ENCODE measurements at places on chromosomes 2 and 18. TPM values are rescaled to one million over a fixed set of nuclear protein-coding genes. Genes with fewer than 3 reads are reported as not detected.

Gene NGEF
- total RNA-seq, result not detected

Gene AKAIN1
- not detected for total RNA-seq

Gene OTOS
- total RNA-seq, result not detected

GRCh38 chr2:24720310-24720709 is 72.9 kb downstream of the PTRHD1 start:
- DNase-seq, result no peak
- H3K27ac ChIP-seq, result no peak overlapping the region
- no peaks in the 10 kb centered on the region for H3K27me3 ChIP-seq
- peaks cover 7% of the 10 kb centered on the region for H3K36me3 ChIP-seq
- H3K4me3 ChIP-seq, result no peak overlapping the region
- peaks cover 31% of the 10 kb centered on the region for H3K4me1 ChIP-seq

DNA sequence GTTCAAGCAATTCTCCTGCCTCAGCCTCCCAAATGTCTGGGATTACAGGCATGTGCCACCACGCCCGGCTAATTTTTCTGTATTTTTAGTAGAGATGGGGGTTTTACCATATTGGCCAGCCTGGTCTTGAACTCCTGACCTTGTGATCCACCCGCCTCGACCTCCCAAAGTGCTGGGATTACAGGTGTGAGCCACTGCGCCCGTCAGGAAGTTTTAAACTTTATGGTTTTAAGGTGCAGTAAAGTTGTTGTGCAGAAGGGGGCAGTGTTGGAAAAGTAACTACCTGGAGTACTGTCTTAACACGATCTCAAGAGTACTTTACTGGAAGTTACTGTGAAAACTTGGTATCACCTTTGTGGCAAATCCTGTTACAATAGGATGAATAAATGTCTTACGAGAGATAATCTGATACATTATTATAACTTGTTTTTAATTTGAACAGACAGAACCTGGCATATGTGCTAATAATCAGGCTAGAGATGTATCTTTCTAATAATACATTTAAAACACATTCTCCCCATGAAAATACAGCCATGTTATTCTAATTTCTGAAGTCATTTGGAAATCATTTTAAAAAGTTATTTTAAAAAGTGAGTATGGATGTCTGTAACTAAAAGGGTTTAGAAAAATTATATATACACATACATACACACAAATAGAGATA is 10.8 kb downstream of the SPDYA start:
- H3K4me3 ChIP-seq, result no peak overlapping the region
- peak; percentile 46 for DNase-seq
- H3K27ac ChIP-seq, result no peak overlapping the region

DNA sequence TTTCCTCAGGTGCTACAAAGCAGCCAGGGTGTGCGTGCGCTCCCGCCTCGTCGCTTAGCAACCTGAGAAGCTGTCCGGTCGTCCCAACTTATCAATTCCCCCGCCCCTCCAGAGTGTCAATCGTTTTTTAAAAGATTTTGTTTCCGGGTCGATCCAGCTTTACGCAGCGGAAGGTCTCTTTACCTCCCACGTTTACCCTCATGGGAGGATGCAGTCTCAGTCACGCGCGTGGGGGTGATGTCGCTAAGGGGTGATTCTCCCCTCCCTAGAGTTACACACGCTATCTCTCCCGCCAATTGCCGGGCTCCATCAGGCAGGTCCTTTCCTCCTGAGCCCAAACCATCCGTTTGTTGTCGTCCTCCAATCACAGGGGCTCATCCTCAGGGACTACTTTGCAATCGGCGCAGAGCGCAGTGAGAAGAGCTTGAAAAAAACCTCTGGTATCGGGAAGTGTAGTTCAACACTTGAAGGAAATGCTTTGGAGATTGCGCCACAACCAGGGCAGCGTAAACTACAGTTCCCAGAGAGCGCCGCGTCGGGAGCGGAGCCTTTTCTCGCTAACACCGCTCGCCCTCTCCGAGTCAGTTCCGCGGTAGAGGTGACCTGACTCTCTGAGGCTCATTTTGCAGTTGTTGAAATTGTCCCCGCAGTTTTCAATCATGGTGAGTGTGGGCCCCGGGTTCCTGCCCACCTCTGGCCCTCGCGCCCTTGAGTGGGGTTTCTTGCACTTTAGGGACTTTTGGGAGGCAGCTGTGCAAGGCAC is at the start of the genes MDH1 and WDPCP:
MDH1 (plus strand) TSS at position 579 of the 763 bp plus-strand sequence; CDS start at position 660, 81 bp downstream.
WDPCP (minus strand) TSS at position 93 of the 763 bp plus-strand sequence. CDS start 206 bp downstream, outside the sequence.
- peaks cover 14% of the 10 kb centered on the region for H3K36me3 ChIP-seq
- peak within 1 kb of the TSS; percentile 98 for H3K27ac ChIP-seq
- H3K4me3 ChIP-seq, result peak within 1 kb of the TSS; percentile 100
- DNase-seq, result peak; percentile 100
- H3K4me1 ChIP-seq, result peaks cover 40% of the 10 kb centered on the region
- H3K27me3 ChIP-seq, result no peaks in the 10 kb centered on the region

GRCh38 chr2:239165206-239165831 is 235.5 kb downstream of the HDAC4 start:
- no peak for DNase-seq
- peaks cover 3% of the 10 kb centered on the region for H3K27me3 ChIP-seq
- no peak overlapping the region for H3K27ac ChIP-seq
- no peaks in the 10 kb centered on the region for H3K4me1 ChIP-seq
- peaks cover 14% of the 10 kb centered on the region for H3K36me3 ChIP-seq

- H3K27ac ChIP-seq, result peak overlapping the region; percentile 89
- peak overlapping the region; percentile 84 for H3K4me3 ChIP-seq
- H3K36me3 ChIP-seq, result peaks cover 18% of the 10 kb centered on the region
- no peaks in the 10 kb centered on the region for H3K27me3 ChIP-seq
- peak; percentile 72 for DNase-seq
Measured at GRCh38 chr2:217919781-217920351, 82.9 kb downstream of the TNS1 start.

DNA sequence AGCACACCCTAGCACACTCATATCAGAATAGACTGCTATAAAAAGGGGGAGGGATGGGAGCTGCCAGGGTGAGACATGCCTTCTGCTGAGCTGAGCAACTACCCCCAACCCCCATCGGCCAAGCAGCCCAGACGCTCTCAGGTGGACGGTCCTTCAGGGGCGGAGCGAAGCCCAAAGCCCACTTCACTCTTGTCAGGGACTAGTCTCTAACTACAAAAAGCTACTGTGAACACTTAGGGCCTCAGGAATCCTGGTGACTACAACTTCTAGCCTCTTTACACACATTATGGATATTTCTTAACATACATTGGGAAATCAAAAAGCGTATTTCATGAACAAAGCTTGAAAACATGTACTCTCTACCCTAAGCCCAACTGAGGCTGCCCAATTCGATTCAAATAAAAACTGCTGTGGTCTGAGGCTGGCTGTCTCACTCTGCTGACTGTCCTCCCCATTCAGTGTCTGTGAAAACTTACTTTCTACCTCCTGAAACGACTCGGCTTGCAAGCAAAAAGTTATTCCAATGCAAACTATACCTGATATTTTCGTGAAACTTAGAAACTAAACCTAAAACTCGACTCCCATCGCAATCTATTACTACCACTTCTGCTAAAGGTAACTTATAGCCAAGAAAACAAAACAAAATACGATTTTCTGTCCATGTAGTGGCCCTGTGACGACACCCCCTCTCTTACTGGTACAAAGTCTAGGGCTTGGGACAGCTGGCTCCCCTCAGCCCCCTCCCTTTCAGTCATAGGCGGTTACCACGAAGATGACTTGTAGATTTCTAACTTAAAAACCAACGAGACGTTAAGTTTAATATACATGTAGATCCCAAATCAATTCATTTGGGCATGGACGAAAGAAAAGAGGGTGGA is 1.2 kb downstream of the SERTAD2 start:
- no peaks in the 10 kb centered on the region for H3K27me3 ChIP-seq
- peak overlapping the region; percentile 92 for H3K4me3 ChIP-seq
- H3K36me3 ChIP-seq, result no peaks in the 10 kb centered on the region
- H3K4me1 ChIP-seq, result peaks cover 72% of the 10 kb centered on the region
- peak overlapping the region; percentile 88 for H3K27ac ChIP-seq

DNA sequence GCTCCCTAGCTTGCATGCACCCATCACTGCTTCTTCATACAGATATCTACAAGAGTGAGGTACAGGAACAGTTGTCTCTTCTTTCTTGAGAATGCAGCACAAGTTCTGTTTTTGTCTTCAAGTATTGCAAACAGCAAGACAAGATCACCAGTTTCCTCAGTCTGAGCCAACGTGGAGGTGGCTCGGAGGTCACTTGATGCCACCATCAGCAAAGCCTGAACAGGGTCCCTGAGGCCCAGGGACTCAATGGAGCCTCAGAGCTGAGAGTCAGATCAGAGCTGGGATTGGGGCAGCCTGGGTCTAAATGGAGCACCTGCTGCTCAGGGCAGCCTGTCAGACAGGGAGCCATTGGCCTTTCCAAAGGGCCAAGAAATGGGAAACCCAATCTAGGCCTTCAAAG is 290.7 kb upstream of the ID2 start:
- no peak overlapping the region for H3K27ac ChIP-seq
- peaks cover 11% of the 10 kb centered on the region for H3K27me3 ChIP-seq
- peaks cover 11% of the 10 kb centered on the region for H3K4me1 ChIP-seq
- H3K36me3 ChIP-seq, result no peaks in the 10 kb centered on the region

Measured in HFFc6 (cell line).